ENCODE measurements at places on chromosomes 6 and 20.

DNA sequence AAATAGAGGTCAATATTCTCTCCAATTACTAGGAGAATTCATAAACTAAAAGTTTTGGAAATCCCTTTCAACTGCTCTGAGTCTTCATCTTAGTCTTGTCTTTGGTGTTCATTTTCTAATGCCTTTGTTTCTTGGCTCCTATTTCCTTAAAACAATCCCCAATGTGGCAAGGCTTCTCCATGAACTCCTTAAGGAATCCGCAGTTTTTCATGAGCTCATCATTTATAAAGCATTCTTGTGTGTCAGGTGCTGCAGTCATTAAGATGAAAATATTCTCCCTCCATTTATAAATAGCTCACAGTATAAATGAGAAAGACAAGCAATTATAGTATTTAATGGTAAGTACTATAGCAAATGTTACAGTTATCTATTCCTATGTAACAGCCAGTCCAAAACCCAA is 4.6 kb downstream of the SPTLC3 start:
- DNase-seq: no peak

GRCh38 chr6:149961728-149962425 is 1.9 kb upstream of the ULBP1 start:
- no peak for DNase-seq

GRCh38 chr6:111173946-111174345 is 86.6 kb downstream of the SLC16A10 start:
- no peak for DNase-seq

GRCh38 chr6:36920049-36920448 is 34.3 kb downstream of the C6orf89 start:
- no peak for DNase-seq

- DNase-seq: no peak
These were observed 471.3 kb upstream of the NRSN1 start for GRCh38 chr6:23654745-23655144.

GRCh38 chr20:32667027-32667426 is 6.7 kb downstream of the C20orf203 start:
- DNase-seq: no peak

DNA sequence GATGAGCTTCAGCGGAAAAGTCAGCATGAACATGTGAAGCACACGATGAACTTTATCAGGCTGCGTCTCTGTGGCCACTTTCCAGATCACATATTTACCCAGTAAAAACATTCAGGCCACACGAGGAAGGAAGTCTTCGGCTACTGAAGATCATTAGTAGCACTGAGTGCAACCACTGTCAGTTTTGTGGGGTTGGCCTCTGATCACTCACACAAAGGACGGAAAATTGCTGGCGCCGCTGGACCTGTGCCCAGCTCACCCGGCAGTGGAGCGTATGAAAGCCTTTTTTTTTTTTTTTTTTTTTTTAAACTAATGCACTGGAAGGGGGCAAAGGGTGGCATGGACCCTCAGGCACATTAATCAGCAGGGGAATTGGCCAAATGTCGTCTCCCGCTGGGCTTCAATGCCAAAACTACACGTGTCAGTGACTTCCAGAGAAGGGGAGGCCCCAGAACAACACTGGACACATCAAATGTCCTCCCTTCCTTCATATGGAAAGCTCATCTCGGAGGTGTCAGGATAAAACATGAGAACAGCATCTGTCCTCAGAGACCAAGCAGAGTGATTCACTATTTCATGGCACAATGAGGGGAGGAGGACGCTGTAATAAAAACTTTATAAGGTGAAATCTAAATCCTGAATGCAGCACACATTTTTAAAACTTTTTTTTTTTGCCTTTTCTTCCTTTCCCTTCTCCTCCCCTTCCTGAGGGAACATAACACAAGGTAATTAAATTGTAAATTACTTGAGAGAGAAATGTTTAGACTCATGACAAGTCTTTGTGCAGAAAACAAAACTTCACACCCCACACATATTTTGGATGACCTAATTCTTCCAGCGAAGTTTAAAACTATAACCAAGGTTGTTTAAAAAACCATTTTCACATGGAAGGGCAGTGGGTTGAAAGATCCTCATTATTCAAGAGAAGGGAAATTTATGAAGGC is 223.4 kb downstream of the FOXC1 start:
- no peak for DNase-seq

GRCh38 chr6:129659590-129660345 is 50.2 kb downstream of the ARHGAP18 start:
- DNase-seq: no peak

- DNase-seq: peak; percentile 88
These were observed at the start of gene NECAB3 for GRCh38 chr20:33674294-33675135. NECAB3 (minus strand) TSS chr20:33674428; CDS start chr20:33674352, 76 bp downstream.

DNA sequence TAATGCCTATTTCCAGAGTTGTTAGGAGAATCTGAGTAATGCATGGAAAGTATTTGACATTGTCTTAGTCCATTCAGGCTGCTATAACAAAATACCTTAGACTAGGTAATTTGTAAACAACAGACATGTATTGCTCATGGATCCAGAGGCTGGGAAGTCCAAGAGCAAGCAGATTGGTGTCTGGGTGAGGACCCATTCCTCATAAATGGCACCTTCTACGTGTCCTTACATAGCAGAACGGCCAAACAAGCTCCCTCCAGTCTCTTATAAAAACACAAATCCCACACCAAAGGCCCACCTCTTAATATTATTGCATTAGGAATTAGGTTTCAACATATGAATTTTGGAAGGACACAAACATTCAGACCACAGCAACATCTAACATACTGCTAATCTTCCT is 30.2 kb downstream of the MBOAT1 start:
- no peak for DNase-seq

DNA sequence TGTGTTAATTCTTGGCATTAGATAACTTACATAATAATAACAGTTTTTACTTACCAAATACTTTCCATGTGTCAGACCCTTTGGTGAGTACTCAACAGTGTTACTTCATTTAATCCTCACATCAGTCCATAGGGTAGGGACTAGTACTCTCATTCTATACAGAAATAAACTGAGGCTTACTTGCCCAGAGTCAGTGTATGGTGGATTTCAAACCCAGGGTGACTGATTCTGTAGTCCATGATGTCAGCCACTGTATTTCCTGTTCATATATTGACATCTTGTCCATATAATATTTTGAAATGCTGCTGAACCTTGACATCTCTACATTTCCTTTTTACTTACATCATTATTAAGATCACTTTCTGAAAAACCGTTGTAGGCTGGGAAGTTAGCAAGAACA is 2.5 kb upstream of the PNLDC1 start:
- no peak for DNase-seq

GRCh38 chr6:45556828-45557227 is 179.1 kb upstream of the SUPT3H start:
- no peak for DNase-seq

DNA sequence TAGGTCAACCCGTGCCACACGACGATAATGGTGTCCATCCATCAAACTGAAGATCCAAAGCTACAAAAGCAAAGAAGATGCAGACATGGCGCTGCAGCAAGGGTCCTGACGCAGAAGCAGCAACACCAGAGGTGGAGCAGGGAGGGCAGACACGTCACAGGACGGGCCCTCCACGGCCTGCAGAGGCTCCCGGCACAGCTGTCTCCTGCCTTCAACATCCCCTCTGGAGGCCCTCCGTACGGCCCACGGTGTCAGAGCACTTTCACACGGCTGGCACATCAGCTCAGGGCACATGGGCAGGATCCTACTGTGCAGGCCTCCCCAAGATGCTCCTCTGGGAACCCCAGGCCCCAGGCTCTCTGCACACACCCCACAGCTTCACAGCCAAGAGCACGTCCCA is 37.6 kb downstream of the WDR27 start:
- DNase-seq: no peak

GRCh38 chr20:3189561-3190131 is 14.8 kb downstream of the DDRGK1 start:
- no peak for DNase-seq

- DNase-seq: no peak
These were observed 262.9 kb downstream of the SOX4 start for GRCh38 chr6:21856456-21856825.

- no peak for DNase-seq
These were observed 80.3 kb upstream of the ZNF322 start for GRCh38 chr6:26739811-26740210.

DNA sequence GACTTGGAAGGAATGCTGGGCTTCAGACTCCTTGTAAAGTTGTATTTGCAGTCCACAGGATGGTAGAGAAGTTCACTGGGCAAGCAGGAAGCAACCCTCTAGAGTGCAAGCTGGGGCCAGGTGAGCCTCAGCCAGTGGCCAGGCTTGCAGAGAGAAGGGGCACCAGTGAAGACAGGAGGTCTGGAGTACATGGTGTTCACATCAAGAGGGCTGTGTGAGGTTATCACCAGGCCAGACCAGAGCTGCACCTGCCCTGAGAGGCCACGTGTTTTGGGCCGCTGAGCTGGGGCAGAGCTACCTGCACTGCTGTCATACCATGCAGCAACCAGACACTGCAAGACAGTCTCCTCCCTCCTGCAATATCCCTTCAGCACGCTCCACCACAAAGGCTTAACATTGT is 79.0 kb downstream of the SH3BGRL2 start:
- DNase-seq: no peak

DNA sequence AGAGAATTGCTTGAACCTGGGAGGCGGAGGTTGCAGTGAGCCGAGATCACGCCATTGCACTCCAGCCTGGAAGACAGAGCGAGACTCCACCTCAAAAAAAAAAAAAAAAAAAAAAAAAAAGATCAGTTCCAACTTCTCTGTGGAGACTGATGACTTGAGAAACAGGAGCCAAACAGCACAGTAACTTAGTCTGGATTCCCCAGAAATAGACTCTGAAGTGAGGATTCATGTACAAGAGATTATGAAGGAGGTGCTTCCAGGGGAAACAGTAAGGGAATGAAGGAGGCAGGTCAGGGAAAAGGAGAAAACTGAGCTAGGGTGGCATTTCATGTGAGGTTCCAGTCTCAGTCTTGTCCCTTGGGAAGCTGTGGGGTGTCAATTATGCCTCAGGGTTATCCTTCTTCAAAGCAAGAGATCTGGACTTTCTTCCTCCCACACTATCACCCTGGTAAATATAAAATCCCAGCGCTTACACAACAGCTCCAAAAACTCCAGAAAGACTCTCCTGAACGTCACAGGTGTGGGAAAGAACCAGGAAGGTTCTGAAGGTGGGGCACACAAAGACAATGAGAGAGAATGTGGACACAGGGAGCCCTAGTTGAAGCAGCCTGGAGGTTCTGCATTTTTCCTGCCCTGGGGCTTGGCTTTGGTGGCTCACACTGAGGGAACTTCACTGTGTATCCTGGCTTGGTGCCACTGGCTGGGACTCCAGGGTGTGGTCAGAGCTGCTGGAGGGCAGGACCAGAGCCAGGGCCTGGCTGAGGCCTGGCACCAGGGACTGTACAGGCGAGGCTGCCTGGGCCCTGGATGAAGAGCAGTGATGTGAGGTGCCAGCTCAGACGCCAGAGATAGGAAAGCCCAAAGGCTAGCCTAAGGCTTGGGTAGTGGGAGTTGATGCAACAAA is 46.8 kb downstream of the PCNA start:
- no peak for DNase-seq

- DNase-seq: no peak
These were observed 256.6 kb upstream of the EPHA7 start for GRCh38 chr6:93675856-93676417.

GRCh38 chr6:79869184-79869583 is 78.2 kb downstream of the ELOVL4 start:
- DNase-seq: no peak

- DNase-seq: no peak
These were observed 55.2 kb upstream of the CBLN4 start for GRCh38 chr20:56060486-56060885.

DNA sequence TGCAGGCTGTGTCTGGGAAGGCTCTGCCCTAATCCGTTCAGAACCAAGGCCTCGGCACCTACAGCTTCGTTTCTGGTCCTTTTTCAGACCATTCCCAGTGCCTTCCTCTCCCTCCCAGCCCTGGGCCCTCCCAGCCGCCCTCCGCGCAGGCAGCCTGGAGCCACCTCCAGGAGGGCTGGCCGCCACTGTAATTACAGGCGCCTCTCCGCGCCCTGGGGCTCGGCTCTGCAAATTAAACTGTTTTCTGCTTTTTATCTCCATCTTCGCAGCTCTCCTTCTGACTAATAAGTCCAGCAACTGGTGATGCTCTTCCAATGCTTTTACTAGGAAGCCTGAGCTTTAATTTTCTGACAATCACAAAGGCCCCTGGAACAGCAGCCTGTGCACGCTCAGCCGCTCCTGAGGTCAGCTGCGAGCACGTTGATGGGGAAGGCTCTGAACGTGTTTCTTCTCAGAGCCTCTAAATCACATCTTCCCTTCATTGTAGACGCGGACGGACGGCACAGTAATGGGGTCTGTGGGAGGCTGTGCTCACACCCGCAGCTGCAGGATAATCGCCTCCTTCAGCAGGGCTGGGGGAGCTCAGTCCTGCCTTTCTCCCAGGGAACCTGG is 194.6 kb downstream of the DLL1 start:
- DNase-seq: no peak

DNA sequence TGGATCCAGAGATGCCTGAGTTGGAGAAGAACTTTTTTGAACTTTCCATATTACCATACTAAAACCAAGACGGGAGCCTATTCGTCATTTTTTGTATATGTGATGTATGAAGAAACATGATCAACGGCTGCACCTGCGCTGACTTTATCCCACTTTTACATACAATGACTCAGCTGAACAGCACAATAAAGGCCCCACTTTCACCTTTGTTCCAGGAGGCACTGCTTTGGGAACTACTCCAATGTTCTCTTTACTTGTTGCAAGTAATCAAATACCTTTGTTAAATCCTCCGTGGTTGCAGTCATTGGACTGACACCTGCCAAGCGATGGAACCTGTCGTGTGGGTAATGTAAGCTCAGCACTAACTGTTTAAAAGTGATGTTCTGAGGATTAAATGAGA is 17.3 kb upstream of the BTN3A2 start:
- no peak for DNase-seq

DNA sequence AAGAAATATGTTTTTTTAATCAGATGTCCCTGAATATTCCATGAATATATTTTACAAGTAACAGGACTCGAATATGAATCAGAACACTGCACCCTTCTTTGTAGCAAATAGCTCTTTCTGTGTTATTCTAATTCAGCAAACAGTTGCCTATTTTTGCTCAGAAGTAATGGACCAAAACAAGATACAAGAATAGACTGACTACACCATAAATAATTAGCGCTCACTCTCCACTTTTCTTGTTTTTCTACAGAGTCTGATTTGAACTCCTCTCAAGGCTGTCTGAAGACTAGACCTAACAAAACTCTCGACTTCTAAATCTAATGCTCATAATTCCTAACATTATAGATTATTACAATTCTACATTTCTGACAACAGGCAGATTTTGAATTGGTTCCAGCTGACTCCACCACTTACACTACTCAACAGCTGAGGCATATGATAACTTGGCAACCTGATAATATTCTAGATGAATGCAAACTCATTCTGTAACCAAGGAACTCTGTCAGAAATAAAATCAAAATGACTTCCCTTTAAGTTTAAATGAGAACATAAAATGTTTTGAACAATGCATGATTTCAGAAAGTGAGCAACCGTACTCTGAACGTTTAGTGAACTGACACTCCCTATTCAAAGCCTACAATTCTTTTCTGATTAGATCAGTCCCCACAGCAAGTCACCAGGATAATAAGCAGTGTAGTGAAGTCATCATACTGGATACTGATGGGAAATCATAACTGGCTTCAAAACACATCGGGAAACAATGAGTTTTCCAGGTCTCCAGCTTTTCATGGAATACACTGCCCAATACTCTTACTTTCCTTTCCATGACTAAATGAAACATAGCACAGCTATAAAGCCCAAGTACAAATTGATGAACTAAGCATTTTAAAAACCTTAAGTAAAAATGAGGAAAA is 114.2 kb upstream of the BEND6 start:
- no peak for DNase-seq

- DNase-seq: no peak
These were observed 32.1 kb upstream of the PNRC1 start for GRCh38 chr6:89048288-89048923.

- no peak for DNase-seq
These were observed 144.5 kb upstream of the RALGAPA2 start for GRCh38 chr20:20856956-20857355.
